Stimulated activated CD8-positive, alpha-beta memory T cell treated with anti-CD3 and anti-CD28 coated beads, Interleukin-15, amount 100 ng/mL, for 48 hours (primary cell): ENCODE measurements at places on chromosomes 2 and 18.

GRCh38 chr2:100780203-100781008 lies 39.5 kb upstream of the NPAS2 start:
- no peak for DNase-seq

DNA sequence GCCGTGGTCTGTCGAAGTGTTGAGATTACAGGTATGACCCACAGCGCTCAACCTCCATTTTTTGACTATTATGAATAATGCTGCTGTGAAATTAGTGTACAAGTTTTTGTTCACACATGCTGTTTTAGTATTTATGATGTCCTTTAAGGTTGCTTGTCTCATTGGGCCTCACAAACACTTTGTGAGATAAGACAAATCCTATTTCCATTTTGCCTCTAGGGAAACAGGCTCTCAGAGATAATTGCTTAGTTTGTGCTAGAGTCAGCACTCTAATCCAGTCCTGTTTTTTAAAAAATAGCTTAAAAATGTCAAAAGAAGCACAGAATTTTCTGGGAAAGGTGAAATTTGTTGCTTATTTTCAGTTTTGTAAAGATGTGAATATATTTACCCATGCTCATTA lies 43.3 kb upstream of the CUL3 start:
- DNase-seq, result no peak

DNA sequence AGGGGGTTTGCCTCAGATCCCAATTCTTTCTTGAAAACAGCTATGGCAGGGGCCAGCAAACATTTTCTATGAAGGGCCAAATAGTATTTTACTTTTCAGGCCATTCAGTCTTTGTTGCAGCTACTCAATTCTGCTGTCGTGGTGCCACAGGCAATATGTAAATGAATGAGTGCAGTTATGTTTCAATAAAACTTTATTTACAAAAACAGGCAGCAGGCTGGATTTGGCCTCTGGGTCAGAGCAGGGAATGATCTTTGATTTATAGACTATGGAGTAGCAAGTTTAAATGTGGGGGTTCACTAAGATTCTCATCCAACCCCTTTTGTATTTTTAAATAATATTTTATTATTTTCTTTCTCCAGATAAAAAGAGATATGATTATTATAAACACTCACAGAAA lies 72.4 kb downstream of the IRS1 start:
- no peak for DNase-seq

- DNase-seq, result no peak
Observed at GRCh38 chr2:169980001-169980400, 152.7 kb downstream of the UBR3 start.

DNA sequence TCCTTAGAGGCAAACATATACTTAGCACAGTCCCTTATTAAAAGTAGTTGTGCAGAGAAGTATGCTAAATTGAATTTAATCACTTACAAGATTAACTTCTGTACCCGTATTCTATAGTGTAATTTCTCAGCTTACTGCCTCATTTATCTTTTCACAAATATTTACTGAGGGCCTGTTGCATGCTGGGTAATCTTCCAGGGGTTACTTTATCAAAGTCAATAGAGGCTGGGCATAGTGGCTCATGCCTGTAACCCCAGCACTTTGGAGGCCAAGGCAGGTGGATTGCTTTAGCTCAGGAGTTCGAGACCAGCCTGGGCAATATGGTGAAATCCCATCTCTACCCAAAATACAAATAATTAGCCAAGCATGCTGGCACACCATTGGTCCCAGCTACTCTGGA lies 111.7 kb upstream of the RAB27B start:
- DNase-seq, result no peak

GRCh38 chr18:47800248-47800647 lies 130.2 kb downstream of the SMAD2 start:
- no peak for DNase-seq

DNA sequence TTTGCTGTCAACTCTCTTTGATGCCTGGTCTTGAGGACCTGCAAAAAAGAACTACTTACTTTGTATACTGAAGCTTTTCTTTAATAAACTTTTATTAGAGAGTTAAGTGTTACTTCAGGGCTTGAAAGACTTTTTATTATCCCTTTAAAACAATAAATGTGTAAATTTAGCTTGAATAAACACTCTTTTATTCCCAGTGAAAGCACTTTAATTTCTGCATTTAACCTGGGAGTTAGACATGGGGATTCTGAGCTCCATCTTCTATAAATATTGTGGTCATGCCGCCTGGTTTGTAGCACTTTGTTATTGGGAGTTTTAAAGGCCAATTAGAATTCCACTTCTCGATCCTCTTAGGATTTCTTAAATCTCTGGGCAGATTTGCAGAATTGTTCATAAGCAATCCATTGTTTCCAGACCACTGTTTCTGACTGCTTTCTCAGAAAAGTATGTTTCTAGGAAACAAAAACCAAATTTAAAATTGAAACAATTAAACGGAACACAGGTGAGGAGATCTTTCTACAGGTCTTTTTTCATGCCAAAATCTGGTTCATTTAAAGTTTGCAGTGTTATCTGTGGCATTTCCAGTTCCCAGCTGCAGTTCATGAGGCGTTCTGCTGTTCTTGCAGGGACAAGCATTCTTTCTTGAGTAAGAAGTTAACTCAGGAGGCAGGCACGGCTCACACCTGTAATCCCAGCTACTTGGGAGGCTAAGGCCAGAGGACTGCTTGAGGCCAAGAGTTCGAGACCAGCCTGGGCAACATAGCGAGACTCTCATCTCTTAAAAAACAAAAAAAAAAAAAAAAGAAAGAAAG lies 18.1 kb upstream of the E2F6 start:
- no peak for DNase-seq

DNA sequence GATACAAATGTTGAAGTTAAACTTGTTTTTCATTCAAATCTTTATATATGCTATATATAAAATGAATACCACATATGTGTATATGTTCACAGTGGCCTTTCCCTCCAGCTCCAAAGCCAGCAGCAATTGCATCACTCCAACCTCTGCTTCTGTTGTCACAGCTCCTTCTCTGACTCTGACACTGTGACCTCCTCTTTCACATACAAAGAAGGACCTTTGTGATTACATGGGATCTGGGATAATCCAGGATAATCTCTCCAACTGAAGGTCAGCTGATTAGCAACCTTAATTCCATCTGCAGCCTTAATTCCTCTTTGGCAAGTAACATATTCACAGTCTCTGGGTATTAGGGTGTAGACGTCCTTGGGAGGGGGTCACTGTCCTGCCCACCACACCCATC lies 8.4 kb downstream of the FLACC1 start:
- DNase-seq, result no peak

DNA sequence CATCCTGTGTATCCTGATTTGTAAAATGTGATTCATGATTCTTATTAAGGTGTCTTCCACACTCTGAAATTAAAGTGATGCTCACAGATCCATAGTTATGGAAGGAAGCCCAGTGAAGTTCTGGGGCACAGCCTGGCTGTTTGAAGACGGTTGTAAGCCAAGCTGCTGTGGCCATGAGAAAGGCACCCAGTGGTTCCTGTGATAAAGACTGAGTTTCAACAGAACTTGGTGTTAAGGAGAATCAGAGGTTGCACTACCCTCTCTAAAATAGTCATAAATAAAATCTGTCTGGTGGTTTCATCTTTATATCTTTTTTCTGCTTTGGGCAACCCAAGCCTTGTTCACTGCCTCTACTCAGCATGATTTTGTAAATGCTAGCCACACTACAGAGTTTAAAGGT lies 32.2 kb upstream of the SPOPL start:
- no peak for DNase-seq

DNA sequence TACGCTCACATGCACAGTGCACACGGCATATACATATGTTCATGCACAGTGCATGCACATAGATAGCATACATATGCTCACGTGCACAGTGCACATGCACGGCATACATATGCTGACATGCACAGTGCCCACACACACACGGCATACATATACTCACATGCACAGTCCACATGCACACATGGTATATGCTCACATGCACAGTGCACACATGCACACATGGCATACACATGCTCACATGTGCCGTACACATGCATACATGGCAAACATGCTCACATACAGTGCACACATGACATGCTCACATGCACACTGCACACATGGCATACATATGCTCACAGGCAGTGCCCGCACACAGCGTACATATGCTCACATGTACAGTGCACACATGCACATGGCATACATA lies 97.7 kb upstream of the CTDP1 start:
- DNase-seq, result no peak

- no peak for DNase-seq
Observed at GRCh38 chr2:74876081-74876886, 42.4 kb downstream of the HK2 start.

GRCh38 chr2:195779491-195779890 lies 122.5 kb downstream of the SLC39A10 start:
- DNase-seq, result no peak

DNA sequence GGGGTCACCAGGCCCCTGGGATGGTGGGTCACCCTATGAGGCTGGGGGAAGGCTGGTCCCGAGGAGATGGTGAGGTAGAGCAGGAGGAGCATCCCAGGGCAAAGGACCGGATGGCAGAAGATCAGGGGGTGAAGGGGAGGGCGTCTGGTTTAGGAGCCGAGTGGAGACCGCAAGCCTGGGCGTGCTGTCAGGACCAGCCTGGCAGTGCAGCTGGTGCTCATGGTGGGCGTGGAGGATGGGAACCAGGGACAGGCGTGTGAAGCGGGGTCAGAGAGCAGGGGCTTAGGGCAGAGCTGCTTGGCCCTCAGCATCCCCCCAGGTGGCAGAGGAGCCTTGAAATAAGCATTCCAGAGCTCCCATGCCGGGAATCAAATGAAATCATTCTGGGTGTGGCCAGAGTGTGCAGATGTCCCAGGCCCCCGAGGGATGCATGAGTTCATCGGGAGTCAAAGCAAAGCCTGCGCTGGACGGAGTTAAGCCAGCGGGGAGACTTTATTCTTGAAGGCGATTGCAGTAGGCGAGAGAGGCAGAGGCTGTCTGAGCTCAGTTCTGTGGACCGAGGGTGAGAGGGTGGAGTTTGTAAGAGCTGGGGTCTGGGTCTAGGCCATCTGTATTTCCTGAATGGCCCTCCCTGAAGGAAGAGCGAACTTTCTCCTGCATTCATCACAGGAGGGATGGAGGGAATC lies 33.1 kb upstream of the MBP start:
- no peak for DNase-seq

DNA sequence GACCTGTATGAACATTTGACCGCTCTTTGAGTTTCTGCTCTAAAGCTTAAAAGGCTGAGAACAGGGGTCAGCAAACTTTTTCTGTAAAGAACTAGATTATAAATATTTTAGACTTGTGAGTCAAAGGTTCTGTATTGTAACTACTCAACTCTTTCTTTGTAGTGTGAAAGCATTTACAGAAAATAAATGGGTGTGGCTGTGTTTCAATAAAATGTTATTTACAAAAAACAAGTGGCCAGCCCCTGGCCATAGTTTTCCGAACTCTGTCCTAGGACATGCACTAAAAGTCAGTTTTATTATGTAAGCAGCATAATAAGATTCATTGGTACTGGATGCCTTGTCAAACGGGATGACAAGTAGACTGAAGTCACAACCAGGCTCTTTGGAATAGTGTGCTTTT lies 434.9 kb downstream of the ZEB2 start:
- no peak for DNase-seq

DNA sequence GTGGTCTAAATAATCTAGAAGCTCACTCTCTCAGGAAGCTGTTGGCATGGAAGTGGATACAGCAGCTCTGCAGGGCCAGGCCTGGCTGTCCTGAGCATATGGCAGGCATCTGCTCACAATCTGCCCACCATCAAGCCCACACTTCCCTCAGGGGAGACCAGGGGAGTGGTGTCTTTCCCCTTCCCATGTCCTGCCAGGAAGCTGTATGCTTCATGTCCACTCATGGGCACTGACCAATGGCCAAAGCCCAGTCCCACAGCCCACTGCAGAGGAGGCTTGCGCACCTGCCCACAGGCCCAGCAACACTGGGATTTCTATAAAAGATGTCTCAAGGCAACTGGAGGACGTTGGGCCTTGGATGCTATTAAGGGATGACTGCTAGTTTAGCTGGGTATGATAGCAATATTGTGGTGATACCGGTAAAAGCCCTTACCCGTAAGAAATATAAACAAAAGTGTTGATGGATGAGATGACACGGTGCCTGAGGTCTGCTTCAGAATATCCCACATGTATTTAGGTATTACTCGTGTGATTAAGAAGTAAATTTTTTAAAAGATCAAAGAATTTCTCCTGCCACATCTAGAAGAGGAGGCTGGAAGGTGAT lies 106.7 kb upstream of the CTDP1 start:
- DNase-seq, result no peak

GRCh38 chr2:34305587-34305986 lies 706.5 kb upstream of the FAM98A start:
- no peak for DNase-seq

- no peak for DNase-seq
Observed at GRCh38 chr2:94993176-94994062, 32.1 kb upstream of the MAL start.

- DNase-seq, result no peak
Observed at GRCh38 chr2:180494286-180494685, 486.1 kb upstream of the UBE2E3 start.

DNA sequence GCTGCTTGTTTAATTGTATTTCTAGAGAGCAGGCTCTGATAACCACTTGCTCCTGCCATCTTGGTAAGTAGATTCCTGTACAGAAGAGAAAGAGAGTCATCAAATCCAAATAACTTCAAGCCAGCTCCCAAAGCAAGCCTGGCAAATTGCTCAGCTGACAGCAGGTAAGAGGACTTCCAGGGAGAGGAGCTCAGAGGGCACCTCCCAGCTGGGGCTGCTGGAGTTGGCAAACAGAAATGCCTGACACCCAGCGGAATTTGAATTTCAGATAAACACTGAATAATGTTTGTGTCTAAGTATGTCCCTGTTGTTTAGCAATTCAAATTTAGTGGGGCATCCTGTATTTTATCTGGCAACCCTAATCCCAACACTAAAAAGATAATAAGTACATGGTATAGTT lies 86.2 kb downstream of the MYL12B start:
- no peak for DNase-seq

DNA sequence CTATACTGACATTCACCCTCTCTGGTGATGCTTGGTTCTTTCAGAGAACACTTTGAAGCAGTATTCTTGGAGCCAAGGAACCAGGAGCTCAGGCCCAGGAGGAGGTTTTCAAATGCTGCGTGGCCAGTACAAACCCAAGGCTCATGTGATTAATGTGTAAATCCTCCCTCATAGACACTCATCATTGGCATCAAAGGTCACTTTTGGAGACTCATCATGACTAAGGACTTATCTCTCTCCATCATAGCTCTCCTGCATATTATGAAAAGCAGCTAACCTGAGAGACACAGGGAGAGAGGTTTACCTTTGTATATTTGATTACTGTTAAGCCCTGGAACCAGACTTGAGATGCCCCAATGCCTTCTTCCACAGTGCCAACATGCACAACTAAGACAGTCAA lies 115.3 kb upstream of the SRD5A2 start:
- DNase-seq, result no peak
